NCI-H1048 (cell line): ENCODE measurements at places on chromosomes 11 and 22.

GRCh38 chr22:25007444-25008106 is 55.1 kb downstream of the KIAA1671 start:
- no peak for DNase-seq

- DNase-seq: no peak
Measured at GRCh38 chr22:44026630-44027511, 2.8 kb downstream of the PARVB start.

- no peak for DNase-seq
Measured at GRCh38 chr11:74673693-74674360, 57.4 kb downstream of the CHRDL2 start.

GRCh38 chr11:108886660-108887009 is 221.8 kb downstream of the DDX10 start:
- no peak for DNase-seq

DNA sequence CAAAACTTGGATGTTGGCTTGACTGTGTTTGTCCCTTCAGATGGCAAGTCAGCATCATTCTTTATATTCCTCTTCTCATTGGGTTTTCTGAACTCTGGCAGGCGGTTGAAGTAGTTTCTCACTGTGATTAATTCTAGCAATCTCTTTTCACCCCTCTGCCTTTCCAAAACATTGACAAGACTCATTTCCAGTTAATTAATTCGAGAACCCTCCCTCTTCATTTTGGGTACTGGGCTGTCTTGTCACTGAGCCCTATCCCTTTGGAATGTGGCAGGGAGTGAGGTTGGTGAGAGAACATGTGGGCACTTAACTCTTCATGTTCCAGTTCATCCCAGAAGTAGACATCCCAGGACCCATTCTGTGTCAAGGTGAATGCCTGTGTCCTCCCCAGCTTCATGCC is 133.0 kb downstream of the WNT7B start:
- no peak for DNase-seq

GRCh38 chr11:101436511-101437142 is 147.2 kb downstream of the TRPC6 start:
- DNase-seq: no peak

- DNase-seq: no peak
Measured at GRCh38 chr11:93842461-93842860, 8.0 kb downstream of the VSTM5 start.

DNA sequence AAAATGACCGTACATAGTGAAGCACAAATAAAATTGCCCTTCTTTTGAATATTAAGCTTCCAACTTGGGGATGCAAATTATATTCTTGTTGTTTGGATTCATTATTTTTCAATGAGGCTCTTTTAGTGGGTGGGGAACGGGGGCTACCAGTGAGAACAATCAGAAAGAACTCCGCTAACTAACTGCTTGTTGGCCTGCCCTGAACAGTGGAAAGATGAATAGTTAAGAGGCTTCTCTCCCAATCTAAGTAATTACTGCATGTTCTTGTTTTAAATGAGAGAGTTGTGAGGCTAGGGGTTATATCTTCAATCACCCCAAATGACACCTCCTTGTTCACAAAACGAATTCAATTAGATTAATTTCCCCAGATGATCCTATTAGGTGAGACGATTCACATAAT is 322.0 kb downstream of the FAT3 start:
- no peak for DNase-seq

GRCh38 chr22:48520884-48521588 is 1306.6 kb downstream of the BRD1 start:
- DNase-seq: no peak

GRCh38 chr11:64382047-64382446 is 23.1 kb downstream of the RPS6KA4 start:
- no peak for DNase-seq

DNA sequence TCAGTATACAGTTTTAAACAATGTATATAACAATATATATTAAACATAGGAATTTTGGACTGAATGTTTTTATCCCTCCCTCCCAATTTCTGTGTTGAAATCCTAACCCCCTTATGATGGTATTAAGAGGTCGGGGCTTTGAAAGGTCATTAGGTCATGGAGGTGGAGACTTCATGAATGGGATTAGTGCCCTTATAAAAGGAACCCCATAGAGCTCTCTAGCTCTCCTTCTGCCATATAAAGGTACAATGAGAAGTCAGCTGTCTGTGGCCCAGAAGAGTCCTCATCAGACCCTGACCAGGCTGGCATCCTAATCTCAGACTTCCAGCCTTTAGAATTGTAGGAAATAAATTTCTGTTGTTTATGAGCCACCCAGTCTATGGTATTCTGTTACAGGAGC is 6.5 kb downstream of the NNMT start:
- DNase-seq: no peak

- DNase-seq: no peak
Measured at GRCh38 chr22:27152883-27153282, 495.5 kb downstream of the MIAT start.

DNA sequence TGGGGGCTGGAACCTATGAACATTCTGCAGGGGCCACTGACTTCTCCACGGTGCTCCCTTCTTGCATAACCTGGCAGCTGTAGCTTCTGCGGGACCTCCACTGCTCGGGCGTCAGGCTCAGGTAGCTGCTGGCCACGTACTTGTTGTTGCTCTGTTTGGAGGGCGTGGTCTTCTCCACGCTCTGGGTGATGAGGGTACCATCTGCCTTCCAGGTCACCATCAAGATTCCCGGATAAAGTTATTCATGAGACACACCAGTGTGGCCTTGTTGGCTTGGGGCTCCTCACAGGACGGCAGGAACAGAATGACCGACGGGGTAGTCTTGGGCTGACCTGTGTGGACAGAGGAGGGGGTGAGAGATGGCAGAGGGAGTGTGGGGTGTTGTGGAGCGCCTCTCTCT is 6.5 kb upstream of the DRICH1 start:
- no peak for DNase-seq

DNA sequence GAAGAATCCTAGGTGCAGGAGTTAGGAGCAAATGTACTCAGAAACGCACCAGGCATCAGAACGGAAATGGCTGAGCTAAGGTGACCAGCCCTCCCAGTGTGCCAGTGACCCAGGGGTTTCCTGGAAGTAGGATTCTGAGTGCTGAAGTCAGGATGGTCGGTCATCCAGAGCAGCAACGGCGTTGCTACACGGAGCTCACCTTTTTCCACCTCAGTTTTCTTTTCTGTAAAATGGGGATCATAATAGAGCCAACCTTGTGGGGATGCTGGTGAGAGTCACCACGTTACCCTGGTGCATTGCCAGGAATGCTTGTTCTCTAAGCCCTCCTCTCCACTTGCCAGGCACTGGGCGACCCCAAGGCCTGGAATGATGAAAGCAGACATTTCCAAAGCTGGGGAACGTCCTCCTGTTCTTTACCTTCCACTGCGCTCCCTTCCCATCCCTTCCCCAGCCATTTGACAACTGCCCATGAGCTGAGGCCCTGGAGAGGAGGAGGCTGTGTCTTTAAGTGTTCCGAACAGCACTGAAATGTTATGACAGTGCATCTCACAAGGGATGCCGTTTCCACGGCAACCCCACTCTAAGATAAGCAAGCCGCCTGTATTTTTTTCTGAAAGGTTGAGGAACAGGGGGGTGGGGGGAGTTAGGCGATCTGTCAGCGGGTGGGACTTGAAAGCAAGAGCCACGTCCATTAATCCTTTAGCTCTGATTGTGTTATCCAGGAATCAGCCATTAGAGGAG is 66.8 kb downstream of the TSPAN18 start:
- no peak for DNase-seq

- no peak for DNase-seq
Measured at GRCh38 chr11:9651899-9652748, 11.8 kb upstream of the SWAP70 start.

- DNase-seq: no peak
Measured at GRCh38 chr11:64070314-64070681, 34.6 kb downstream of the FLRT1 start.

DNA sequence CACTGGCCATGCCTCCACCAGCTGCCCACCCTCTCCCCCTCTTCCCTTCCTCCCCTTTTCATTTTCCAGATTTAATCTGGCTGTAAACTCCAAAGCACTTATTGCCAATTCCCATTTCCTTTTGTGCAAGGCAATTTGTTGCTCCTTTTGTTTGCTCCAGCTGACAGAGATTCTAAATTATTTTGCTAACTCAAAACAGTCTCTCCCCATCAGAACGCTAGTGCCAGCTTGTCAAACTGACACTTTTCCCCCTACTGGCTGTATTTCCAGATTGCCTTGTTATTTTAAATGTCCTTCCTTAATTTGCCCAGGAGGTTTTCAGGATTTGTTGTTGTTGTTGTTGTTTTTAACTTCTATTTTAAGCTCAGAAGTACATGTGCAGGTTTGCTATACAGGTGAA is 57.0 kb upstream of the PAK1 start:
- no peak for DNase-seq

DNA sequence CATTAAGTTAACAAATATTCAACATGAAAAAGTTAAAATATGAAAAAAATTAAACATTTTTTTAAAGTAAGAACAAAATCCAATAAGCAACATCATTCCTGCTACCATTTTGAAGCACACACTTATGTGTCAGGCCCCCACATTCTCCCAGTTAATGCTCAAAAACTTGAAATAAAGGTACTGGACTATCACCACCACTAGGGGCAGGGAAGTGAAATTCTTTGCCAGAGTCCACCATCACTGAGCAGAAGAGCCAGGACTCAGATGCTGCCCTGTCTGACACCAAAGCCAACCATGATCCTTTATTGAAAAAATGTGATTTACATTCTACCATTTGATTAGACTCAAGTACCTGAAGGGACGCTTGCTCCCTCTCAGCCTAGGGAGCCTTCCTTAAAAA is 39.1 kb downstream of the PITPNB start:
- DNase-seq: no peak

DNA sequence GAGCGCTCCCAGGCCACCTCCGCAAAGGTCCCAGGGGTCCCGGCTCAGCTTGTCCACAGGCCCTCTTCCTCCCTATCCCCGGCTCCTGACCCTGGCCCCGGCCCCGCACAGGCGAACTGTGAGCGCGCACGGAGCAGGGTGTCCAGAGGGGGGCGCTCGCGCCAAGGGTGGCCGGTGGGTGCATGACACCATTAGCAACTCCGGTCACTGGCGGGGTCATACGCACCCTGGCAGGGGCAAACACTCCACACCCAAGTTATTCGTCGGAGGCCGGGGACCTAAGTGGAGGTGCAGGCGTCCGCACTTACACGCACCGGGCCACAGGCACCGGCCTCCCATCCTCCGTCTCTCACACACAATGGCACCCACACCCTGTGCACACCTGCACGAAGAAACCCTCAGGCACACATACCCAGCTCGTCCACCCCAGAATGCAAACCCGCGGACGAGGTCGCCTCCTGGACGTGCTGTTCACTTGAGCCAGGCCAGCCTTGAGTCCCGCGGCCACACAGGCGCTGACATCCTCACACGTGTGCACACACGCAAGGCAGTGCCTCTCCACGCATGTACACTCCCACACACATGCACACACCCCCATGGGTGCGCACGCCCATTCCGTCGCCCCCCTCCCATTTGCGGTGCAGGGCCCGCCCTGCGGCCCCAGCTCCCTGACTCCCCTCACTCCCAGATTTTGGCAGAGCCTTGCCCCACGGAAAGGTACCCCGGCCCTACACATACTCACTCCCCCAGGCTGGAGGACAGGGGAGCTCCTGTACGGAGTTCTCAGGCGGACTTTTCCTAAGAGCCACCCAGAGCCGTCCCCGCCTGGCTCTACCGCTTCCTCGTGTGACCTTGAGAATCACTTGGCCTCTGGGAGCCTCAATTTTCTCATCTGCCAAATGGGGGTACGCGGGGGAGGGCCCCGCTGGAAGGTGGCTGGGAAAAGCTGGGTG is at the start of gene RASGRP2:
Gene RASGRP2, minus strand, starts transcription at position 552 of the 953 bp plus-strand sequence. CDS start 1,276 bp downstream, outside the sequence.
- no peak for DNase-seq

DNA sequence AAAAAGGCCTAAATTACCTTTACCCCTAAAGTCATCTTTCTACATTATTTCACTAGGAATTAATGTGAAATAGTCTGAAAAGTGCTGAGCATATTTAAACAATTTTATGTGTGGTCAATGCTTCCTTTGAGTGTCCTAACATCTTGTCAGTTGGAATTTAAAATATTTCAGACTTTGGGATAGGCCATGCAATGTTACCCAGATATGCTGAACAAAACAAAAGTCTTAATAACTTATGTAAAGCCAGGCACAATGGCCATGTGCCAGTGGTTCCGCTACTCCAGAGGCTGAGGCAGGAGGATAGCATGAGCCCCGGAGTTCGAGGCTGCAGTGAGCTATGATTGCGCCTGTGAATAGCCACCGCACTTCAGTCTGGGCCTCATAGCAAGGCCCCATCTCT is 137.4 kb downstream of the CADM1 start:
- DNase-seq: no peak

GRCh38 chr11:11876458-11876857 is 34.7 kb downstream of the USP47 start:
- DNase-seq: no peak

DNA sequence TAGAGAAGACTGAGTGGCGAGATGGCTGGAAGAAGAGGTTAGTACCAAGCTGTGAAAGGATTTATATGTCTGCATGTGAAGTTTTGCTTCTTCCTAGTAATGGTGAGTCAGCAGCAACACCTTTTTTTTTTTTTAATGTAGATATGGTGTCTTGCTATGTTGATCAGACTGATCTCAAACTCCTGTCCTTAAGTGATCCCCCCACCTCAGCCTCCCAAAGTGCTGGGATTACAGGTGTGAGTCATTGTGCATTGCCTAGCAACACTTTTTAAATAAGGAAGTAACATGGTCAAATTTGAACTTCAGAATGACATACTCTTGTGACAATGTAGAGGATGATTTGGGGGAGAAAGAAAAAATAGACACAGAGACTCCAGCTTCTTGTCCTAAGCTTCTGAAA is 6.5 kb upstream of the CSTPP1 start:
- DNase-seq: no peak

DNA sequence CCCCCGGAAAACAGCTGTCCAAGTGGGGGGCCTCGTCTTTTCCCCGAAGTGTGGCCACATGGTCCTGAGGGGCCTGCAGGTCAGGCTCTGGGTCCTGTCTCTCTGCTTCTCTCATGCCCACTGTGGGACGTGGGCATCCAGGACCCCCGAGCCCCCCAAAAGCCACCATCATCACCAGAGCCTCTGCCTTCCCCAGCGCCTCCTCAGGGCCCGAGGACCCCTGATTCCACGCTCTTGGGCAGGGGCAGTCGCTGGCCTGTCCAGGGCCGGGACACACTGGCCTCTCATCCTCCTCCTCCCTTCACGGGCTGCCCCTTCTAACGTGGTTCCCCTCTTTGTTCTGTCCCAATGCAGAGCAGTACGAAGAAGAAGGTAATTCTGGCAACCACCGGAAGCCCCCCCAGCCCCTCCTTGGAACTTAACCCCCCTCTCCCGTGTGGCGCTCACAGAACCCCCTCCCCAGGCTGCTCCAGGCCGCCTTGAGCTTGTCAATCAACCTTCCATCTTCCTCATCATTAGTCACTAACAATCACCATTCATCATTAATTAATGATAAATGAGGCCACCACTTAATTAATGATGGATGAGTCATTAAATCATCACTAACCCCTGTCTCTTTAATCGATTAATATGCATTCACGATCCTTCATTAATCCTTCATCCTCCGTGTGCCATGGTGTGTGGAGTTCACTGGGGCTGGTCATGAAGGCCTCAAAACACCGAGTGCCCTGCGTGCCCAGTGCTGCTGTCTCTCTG is 3.9 kb downstream of the TNNT3 start:
- DNase-seq: no peak
